ENCODE measurements at places on chromosomes 5 and 9.

DNA sequence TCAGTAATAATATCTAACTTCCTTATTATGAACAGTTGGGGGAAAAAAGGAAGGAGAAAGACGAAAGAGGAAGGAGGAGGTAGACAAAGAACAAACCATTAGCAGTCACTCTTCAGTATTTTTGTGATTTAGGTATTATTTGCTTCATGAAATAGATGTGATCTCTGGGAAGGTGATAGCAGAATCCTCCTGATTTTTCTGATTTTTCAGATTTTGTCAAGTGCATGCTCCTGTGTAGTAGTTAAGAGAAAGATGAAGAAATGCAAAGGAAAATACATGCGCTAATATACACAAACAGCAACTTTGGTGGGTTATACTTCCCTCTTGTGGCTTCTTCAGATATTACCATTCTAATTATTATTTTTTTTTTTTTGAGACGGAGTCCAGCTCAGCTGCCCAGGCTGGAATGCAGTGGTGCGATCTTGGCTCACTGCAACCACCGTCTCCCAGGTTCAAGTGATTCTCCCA, 31.6 kb downstream of the LMNB1 start:
- DNase-seq: peak; percentile 40

DNA sequence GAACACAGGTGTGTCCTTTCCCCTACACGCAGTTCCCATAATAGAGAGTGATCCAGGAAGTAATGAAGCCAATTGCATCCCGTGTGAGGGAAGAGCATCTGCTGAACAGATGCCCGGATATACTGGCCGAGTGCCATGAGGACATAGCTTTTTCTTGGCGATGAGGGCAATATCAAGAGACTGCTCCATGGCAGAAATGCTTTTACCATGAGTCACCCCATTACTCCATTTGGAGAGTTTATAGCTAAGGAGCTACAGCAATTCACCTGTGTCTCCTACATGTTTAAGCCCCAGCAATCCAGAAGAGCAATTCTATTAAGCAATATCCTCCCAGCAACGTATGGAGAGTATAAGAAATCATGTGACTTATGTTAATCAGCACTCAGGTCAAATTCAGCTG, 222.0 kb upstream of the KLF4 start:
- no peak for DNase-seq

DNA sequence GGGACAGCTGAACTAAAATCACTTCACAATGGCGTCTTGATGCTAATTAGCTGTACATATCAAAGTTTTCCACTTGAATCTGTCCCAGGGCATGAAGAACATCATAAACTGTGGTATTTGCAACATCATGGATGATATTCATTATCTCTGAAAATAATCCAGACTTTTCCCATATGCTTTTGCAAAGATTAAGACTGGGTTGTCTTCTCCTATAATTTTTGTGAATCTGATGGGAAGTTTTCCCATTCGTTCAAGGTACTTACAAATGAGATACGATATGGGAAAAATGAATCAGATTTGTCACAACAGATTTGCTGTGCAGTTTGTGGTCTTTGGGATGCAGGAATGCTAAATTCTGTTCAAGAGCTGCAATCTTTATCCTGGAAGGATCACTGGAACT, 17.4 kb upstream of the ADAMTS16 start:
- no peak for DNase-seq

DNA sequence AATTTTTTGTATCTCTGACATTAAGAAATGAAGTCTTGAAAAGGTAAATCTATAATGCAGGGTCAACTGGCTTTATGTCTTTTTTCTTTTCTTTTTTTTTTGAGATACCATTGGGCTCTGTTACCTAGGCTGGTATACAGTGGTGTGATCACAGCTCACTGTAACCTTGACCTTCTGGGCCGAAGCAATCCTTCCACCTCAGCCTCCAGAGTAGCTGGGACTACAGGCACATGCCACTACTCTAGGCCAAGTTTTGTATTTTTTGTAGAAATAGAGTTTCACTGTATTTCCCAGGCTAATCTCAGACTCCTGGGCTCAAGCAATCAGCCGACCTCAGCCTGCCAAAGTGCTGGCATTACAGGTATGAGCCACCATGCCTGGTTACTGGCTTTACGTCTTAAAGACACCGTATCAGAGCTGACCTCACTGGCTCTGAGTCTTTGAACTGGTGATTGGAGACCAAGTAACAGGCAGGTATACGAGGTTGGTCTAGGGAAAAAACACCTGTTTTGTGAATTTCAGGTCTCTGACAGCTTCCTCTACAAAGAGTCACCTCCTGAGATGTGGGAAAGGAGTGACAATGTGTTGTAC, 70.4 kb upstream of the GPBP1 start:
- DNase-seq: no peak

- no peak for DNase-seq
These were observed 37.3 kb downstream of the CSF2 start for GRCh38 chr5:132110930-132111329.

GRCh38 chr5:134267366-134268018, 41.6 kb upstream of the PPP2CA start:
- DNase-seq: no peak

- DNase-seq: no peak
These were observed 902.3 kb downstream of the EFNA5 start for GRCh38 chr5:106768392-106768791.

GRCh38 chr5:55568654-55569512, 34.1 kb upstream of the PLPP1 start:
- DNase-seq: peak; percentile 7

DNA sequence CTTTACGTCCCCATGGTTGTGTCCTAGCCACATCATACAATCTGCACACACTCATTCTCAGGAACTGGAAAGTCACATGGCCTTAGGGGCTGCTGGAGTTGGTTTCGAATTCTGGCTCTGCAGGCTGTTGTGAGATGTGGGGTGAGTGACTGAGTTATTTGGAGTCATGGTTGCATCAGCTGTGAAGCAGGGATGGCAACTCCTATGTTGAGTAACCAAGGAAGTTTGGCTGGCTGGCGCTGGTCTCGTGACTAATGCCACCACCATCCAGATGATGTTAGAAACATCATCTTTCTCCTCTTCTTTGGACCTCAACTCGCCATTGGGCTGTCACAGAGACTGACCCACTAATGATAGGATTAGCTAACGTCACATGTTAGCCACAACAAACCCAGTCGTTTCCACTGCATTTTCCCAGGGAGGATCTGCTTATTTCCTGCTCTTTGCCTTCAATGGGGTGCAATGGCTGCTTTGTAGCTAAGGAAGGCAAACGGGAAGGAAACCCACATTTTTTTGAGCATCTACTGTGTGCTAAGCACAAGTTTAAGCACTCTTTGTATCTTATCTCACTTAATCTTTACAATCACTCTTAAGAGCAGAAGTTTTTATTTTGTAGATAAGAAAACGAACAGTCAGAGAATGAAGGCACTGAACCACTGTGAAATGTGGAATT, 78.1 kb upstream of the UBTD2 start:
- DNase-seq: peak; percentile 9

GRCh38 chr5:113169720-113170119, 193.1 kb downstream of the DCP2 start:
- DNase-seq: no peak

DNA sequence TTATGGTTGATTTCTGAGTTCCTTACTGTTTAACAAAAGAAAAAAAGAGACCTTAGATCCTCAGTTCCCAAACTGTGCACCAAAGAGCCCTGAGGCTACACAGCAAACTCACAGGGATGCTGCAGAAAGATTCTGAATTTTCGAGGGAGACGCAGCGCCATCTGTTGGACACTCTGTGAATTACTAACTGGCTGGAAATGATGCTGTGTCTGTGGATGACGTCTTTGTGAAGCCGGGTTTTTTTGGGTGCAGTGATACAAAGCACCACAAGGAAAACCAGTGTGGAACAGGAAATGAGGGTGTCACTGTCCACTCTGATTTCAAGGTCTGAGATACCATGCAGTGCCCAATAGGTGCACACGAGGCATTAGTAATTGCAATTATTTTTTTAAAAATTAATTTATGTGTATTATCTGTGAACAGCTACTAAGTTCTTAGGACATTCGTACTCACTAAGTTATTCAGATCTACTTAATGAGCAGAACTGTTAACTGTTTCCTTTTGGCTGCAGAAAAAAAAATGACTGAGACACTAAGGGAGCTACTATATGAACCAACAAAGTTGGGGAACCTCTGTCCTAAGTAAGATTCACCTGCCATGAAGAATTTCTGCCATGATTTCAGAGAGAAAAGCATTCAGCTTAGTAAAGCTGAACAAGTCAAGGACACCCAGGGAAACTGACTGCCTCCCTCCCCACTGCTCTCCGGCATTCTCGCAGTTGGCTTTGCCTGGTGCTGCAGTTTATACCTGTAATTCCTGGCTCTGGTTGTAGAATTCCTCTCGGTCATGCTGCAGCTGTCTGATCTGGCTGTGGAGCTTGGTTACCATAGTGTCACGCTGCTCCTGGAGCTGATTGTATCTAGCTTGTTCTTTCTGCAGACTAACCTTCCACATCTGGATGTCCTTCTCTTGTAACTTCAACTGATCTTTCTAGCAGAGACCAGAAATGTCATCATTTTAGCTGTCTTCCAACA, 23.4 kb downstream of the SPACA9 start:
- peak; percentile 91 for DNase-seq

DNA sequence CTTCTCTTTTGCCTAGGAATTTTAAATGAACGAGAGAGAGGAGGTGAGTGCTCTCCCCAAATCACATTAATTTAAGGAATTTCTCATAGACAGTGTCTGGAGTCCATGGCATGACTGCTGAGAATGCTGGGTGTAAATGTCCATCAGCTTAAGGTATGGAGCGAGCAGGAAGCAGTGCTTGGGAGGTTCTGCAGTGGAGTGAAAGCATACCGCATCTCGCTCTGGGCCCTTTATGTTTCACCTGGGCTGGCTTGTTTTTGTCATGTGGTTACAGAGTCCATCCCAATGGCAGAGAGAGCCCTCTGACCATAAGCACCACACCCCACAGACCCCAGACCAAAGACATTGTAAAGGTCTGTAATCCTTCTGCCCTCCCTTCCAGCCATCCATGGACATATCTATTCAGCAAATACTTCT, 20.6 kb upstream of the TNFAIP8 start:
- DNase-seq: no peak

GRCh38 chr9:132001567-132001966, 78.1 kb downstream of the MED27 start:
- DNase-seq: no peak

GRCh38 chr9:112332214-112332613, 1.2 kb downstream of the PTBP3 start:
- peak; percentile 57 for DNase-seq

GRCh38 chr9:134875371-134875770, 5.2 kb upstream of the FCN2 start:
- DNase-seq: no peak

DNA sequence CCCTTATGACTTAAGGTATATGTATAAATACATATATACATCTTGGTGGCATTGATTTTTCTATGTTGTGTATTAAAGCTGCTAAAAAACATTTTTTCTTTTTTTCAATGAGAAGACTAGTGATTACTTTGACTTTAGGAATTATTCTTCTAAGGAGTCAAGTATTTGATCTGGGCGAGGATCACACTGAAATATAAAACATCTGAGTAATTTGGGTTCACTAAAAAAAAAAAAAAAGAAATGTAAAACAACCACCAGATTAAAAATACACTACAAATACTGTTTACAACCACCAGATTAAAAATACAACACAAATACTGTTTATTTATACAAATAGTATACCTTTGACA, 9.0 kb downstream of the UBAP1 start:
- no peak for DNase-seq

- no peak for DNase-seq
These were observed 45.6 kb upstream of the JADE2 start for GRCh38 chr5:134479839-134480238.

DNA sequence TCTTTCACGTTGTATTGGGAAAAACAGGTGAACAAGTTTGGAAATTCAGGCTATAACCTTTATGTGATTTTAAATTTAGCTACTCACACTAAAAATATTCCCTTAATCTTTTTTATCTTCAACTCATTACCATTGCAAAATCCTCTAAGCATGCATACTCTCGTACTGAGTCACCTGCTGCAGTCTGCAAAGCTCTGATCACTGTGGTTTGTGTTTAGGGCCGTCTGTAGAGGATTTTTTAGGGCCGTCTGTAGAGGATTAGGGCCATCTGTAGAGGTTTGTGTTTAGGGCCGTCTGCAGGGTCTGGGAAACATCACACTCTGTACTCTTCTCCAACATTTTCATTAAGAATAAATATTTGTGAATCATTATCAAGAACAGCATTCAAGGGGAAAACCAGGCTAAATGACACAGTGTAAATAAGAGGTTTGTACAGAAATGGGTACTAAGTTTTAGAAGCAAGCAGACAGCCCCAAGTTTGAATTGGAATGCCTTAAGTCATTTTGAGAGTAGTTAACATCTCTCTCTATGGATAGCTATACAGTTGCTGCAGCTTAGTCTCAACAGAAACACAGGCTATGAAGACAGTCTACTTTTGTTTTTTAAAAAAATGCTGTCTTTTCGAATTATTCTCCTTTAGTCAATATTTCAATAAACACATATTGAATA, 155.0 kb upstream of the TSLP start:
- DNase-seq: no peak

DNA sequence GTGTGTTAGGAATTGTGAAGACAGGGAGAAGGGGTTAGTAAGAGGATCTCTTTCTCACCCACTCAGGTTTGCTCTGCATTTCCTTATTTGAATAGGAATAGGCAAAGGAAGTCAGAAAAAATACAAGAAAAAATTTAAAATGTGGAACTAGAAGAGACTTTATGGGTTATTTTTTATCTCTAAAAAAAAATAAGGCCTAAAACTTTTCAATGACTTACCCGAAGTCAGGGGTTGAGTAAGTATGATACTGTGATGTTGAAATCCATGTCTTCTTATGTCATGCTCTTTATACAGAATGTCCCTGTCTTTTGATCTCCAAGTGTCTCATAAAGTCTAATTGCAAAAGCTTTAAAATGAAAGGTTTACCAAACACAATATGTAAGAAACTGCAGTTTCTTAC, 148.3 kb upstream of the PIK3R1 start:
- no peak for DNase-seq

DNA sequence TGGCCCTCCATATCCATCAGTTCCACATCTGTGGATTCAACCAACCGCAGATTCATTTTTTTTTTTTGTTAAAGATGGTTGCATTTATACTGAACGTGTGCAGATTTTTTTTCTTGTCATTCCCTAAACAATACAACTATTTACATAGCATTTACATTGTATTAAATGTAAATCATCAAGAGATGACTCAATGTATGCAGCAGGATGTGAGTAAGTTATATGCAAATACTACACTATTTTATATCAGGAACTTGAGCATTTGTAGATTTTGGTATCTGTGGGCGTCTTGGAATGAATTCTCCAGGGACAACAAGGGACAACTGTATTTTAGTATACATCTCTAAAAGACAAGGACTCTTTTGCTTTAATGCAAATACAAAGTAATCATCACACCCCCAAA, 299.2 kb upstream of the ZNF608 start:
- no peak for DNase-seq

- no peak for DNase-seq
These were observed 13.4 kb upstream of the CCL27 start for GRCh38 chr9:34675869-34676268.

Data from erythroblast (primary cell).